ENCODE measurements at places on chromosomes 16 and 17.

GRCh38 chr17:68344701-68345136 is 53.4 kb downstream of the ARSG start:
- H3K4me3 ChIP-seq: no peak overlapping the region
- peaks cover 9% of the 10 kb centered on the region for H3K4me1 ChIP-seq
- DNase-seq: no peak
- H3K36me3 ChIP-seq: no peaks in the 10 kb centered on the region
- H3K27me3 ChIP-seq: no peaks in the 10 kb centered on the region

GRCh38 chr16:74725651-74726455 is 25.2 kb upstream of the MLKL start:
- no peak for DNase-seq
- no peak overlapping the region for H3K4me3 ChIP-seq
- H3K36me3 ChIP-seq: no peaks in the 10 kb centered on the region

GRCh38 chr17:18025241-18025944 is 13.6 kb downstream of the ATPAF2 start:
- no peaks in the 10 kb centered on the region for H3K27me3 ChIP-seq
- no peak overlapping the region for H3K4me3 ChIP-seq
- H3K36me3 ChIP-seq: no peaks in the 10 kb centered on the region
- H3K4me1 ChIP-seq: peaks cover 12% of the 10 kb centered on the region

GRCh38 chr17:73227379-73227778 is 34.3 kb downstream of the CPSF4L start:
- no peak overlapping the region for H3K27ac ChIP-seq
- H3K36me3 ChIP-seq: no peaks in the 10 kb centered on the region
- DNase-seq: no peak
- peaks cover 22% of the 10 kb centered on the region for H3K4me1 ChIP-seq
- no peak overlapping the region for H3K4me3 ChIP-seq

DNA sequence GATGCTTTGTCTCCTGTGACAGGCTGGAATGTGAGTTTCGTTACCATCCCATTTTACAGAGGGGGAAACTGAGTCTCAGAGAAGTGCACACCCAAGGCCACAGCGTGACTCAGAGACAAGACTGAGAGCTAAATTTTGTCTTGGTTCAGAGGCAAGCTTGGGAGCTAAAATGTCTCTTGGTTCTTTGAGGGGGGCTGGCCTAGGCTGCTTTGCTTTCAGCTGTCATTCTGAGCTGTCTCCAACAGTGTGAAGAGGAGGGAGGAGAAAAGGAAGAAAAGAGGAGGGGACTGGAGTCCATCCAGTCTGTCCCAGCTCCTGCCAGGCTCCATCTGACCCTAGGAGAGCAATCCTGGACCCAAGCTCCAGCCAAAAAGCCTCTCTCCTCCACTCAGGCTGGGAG is at the start of gene CLEC19A:
TSS of gene CLEC19A (plus strand) at position 301 of the 400 bp plus-strand sequence. CDS start 121 bp downstream, outside the sequence.
- DNase-seq: no peak
- peaks cover 34% of the 10 kb centered on the region for H3K4me1 ChIP-seq
- no peaks in the 10 kb centered on the region for H3K36me3 ChIP-seq
- H3K27ac ChIP-seq: no peak within 1 kb of the TSS
- H3K4me3 ChIP-seq: no peak within 1 kb of the TSS

DNA sequence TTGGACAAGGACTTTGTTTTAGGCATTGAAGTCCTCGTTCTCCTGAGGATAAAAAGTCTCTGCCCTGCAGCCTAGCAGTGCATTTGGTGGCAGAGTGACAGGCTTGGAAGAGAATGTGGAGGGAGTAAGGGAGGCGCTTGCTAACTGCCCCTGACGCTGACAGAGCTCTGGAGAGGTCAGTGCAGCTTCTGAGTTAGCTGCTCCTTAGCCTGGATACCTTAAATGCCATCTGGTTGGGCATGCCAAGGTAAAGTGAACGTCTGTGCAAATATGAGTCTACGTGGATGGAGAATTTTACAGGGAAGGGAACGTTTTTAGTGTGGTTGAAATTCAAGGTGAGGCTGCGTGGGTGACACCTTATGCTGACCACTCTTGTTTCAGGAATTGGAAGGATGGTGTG is 44.4 kb downstream of the SEC14L1 start:
- no peak overlapping the region for H3K27ac ChIP-seq
- H3K4me3 ChIP-seq: no peak overlapping the region
- peaks cover 27% of the 10 kb centered on the region for H3K4me1 ChIP-seq
- peaks cover 3% of the 10 kb centered on the region for H3K36me3 ChIP-seq
- DNase-seq: no peak

DNA sequence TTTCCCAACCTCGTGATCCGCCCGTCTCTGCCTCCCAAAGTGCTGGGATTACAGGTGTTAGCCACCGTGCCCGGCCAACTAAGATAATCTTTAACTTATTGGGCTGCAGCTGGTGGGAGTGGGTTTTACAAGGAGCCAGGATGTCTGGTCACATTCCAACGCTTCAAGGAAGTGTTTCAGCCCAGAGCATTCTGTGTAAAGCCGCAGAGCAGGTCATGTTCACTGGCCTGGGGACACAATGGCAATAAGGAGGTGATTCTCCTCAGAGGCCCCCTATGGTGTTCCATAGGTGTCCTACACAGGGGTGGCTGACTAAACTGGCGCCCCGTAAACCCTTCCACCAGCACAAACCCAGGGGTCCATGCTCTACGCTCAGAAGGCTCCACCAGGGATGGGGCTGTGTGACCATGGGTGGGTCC is 1.2 kb downstream of the QPRT start:
- DNase-seq: no peak
- H3K27me3 ChIP-seq: no peaks in the 10 kb centered on the region
- H3K27ac ChIP-seq: no peak overlapping the region

Measured in neural crest cell (in vitro differentiated cells).